Psoas muscle (tissue), 8 donors: ENCODE measurements at places on chromosomes 12 and 14. TPM values are rescaled to one million over a fixed set of nuclear protein-coding genes. Genes with fewer than 3 reads are reported as not detected.
A peak's percentile ranks its signal among the peaks of the same experiment; 100 is the strongest.

The MYF5 gene
- total RNA-seq, result 4.7 TPM

DNA sequence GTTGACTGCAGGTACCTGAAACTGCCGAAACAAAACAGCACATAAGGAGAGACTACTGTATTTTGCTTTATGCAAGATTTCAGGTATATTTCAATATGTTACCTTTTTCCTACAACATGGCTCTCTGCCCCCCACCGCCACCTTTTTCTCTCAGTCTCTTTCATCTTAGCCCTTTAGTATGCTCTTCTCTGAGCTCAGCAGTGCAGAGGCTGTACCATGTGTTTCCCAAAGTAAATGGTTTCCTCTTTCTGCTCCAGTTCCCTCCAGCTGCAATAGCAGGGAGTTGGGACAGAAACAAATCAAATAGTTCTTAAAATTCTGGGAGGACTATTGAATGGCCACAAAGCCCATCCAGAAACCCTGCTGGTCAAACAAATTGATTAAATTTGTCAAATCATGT lies 4.3 kb downstream of the AMN1 start:
- H3K27ac ChIP-seq, result no peak overlapping the region
- DNase-seq, result no peak
- H3K4me1 ChIP-seq, result peaks cover 7% of the 10 kb centered on the region
- H3K27me3 ChIP-seq, result no peaks in the 10 kb centered on the region
- no peak overlapping the region for H3K4me3 ChIP-seq

The KDM5A gene
- 49.5 TPM for total RNA-seq

- no peaks in the 10 kb centered on the region for H3K27me3 ChIP-seq
- no peaks in the 10 kb centered on the region for H3K4me1 ChIP-seq
- DNase-seq, result no peak
- H3K4me3 ChIP-seq, result no peak overlapping the region
- no peak overlapping the region for H3K27ac ChIP-seq
Measured at GRCh38 chr12:12734561-12735071, 17.4 kb downstream of the CDKN1B start.

DNA sequence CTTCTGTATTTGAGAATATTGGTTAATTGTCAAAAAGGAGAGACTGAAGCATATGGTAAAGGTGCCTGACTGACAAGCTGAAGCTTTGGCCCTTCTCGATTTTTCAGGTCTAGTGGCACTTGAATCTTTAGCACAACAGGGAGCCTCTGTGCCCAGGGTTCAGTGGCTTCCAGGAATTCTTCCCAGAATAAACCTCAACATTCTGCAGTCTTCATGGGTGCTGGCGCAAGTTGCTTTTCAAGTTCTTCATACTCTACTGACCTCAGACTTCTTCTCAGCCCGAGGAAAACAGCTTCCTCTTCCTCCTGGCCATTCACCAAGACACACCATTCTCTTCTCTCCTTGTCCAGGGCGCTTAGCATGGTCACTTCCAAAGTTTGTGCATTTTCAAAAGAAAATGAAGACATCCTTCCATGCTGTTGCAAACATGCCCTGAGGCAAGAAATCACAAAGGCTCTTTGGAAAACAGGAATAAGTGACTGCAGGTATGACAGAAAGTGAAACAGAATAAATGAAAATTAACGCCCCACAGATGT lies 89.9 kb downstream of the MGST1 start:
- no peaks in the 10 kb centered on the region for H3K27me3 ChIP-seq
- no peak for DNase-seq
- H3K36me3 ChIP-seq, result no peaks in the 10 kb centered on the region
- no peak overlapping the region for H3K4me3 ChIP-seq

GRCh38 chr12:54657105-54657607 lies 9.0 kb upstream of the DCD start:
- no peaks in the 10 kb centered on the region for H3K36me3 ChIP-seq
- no peak overlapping the region for H3K27ac ChIP-seq
- DNase-seq, result no peak
- no peak overlapping the region for H3K4me3 ChIP-seq
- no peaks in the 10 kb centered on the region for H3K27me3 ChIP-seq
- H3K4me1 ChIP-seq, result peaks cover 12% of the 10 kb centered on the region

The TULP3 gene
- 8.9 TPM for total RNA-seq

DNA sequence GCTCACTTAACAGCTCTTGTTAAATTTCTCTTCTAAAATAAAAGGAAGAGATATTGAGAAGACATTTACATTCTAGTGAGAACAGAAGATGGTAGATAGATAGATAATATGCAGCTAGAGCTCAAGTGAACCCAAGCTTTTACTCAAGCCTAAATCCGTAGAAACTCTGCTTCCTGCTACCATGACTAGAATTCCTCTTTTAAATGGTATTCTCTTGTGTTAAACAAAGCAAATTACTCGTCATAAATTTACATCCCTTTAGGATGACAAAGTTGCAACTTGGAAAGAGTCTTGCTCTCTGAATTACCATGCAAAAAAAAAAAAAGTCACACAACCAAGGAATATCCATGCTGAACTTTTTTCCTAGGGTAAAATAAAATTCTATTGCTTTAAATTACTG lies 160.7 kb upstream of the LRFN5 start:
- H3K27ac ChIP-seq, result no peak overlapping the region
- no peaks in the 10 kb centered on the region for H3K4me1 ChIP-seq
- no peak overlapping the region for H3K4me3 ChIP-seq
- H3K36me3 ChIP-seq, result no peaks in the 10 kb centered on the region
- no peaks in the 10 kb centered on the region for H3K27me3 ChIP-seq

The PMCH gene
- total RNA-seq, result not detected

The SIX1 gene
- 45.5 TPM for total RNA-seq

DNA sequence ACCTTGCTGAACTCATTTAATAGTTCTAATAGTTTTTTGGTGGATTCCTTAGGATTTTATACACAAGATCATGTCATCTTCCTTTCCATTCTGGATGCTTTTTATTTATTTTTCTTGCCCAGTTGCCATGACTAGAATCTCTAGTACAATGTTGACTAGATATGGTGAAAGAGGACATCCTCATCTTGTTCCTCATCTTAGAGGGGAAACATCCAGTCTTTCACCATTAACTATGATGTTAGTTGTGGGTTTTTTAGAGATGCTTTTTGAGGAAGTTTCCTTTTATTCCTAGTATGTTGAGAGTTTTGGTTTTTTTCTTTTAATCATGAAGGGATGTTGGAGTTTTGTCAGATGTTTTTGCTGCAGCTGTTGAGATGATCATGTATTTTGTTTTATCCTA lies 8.7 kb downstream of the ANKRD13A start:
- H3K27ac ChIP-seq, result no peak overlapping the region
- H3K36me3 ChIP-seq, result peaks cover 10% of the 10 kb centered on the region
- no peaks in the 10 kb centered on the region for H3K27me3 ChIP-seq
- H3K4me3 ChIP-seq, result no peak overlapping the region
- peaks cover under 1% of the 10 kb centered on the region for H3K4me1 ChIP-seq

DNA sequence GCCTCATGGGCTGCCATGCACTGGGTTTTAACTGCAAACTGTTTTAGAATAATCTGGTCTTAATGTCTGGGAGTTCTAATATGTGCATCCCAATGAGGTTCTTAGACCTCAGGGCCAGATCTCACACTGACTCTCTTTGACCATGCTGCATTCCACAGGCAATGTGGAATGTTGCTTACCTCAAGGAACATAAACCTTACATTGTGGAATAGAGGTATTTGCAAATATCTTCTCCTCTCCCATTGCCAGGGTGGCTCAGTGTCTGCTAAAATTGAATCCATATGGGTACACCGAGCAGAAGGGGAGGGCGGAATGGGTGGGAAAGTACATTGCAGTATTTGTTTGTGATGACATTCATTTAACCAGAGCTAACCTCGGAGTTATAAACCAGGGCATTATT lies 78.6 kb downstream of the CHST11 start:
- no peak overlapping the region for H3K27ac ChIP-seq
- no peaks in the 10 kb centered on the region for H3K27me3 ChIP-seq
- no peak overlapping the region for H3K4me3 ChIP-seq
- DNase-seq, result no peak

GRCh38 chr12:103470664-103471063 lies 25.1 kb downstream of the C12orf42 start:
- no peak overlapping the region for H3K4me3 ChIP-seq
- no peaks in the 10 kb centered on the region for H3K4me1 ChIP-seq

The APOF gene
- total RNA-seq, result not detected

DNA sequence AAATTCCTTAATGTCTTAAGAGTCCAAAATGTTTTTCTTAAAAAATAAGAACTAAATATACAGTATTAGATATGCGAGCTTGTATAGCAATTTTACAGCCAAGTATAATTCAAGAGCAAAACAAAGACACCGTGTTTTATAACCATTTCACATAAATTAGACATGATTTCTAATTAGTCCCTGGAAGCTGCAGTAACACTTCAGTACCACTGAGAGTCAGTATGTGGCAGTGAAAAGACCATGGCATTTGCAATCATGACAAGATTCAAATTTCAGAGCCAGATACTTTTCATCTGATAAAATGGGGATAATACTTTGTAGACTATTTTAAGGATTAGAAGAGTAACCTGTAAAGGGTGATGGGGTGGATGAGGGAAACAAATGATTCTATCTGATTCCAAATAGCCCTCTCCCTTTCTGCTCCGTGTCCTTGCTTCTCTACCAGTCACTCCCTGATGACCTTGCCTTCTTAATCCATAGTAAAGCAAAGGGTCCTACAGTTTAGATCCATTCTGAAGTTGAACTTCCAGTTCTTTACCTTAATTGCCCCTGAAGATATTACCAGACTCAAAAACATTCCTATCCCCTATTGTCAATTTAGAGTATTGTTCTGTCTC lies 145.4 kb upstream of the ABCD2 start:
- H3K27me3 ChIP-seq, result no peaks in the 10 kb centered on the region
- no peaks in the 10 kb centered on the region for H3K4me1 ChIP-seq
- H3K36me3 ChIP-seq, result no peaks in the 10 kb centered on the region

The POTEM gene
- total RNA-seq, result not detected

The SMCO2 gene
- total RNA-seq, result not detected

The APOLD1 gene
- 22.6 TPM for total RNA-seq

GRCh38 chr12:68100241-68100640 lies 59.3 kb downstream of the IFNG start:
- H3K27ac ChIP-seq, result peak overlapping the region; percentile 82
- no peaks in the 10 kb centered on the region for H3K4me1 ChIP-seq
- peak overlapping the region; percentile 70 for H3K4me3 ChIP-seq
- no peak for DNase-seq
- no peaks in the 10 kb centered on the region for H3K27me3 ChIP-seq

DNA sequence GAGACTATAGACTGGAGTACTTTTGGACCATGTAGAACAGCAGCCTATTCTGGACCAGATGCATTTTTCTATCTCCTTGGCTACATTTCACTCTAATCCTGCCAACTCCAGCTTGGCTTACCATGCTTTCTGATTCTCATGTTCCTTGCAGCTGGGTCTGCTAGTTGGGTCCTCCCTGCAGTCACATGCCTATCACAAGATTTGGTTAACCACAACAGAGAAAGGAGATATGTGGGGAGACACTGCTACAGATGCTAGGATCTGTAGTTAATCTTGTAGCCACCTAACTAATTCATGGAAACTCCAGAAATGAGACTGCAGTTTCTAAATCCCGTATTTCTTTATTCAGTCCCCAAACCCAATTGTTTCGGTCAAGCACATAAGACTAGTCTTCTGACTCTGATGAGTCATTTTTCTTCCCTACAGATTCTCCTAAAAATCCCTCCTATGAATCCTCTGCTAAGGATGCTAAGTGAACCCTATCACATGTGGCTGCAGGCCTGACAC lies 410.6 kb downstream of the DAD1 start:
- no peak overlapping the region for H3K27ac ChIP-seq
- H3K4me1 ChIP-seq, result no peaks in the 10 kb centered on the region
- no peaks in the 10 kb centered on the region for H3K27me3 ChIP-seq
- no peak for DNase-seq
- H3K36me3 ChIP-seq, result no peaks in the 10 kb centered on the region
